ENCODE measurements at places on chromosomes 5 and 9.

DNA sequence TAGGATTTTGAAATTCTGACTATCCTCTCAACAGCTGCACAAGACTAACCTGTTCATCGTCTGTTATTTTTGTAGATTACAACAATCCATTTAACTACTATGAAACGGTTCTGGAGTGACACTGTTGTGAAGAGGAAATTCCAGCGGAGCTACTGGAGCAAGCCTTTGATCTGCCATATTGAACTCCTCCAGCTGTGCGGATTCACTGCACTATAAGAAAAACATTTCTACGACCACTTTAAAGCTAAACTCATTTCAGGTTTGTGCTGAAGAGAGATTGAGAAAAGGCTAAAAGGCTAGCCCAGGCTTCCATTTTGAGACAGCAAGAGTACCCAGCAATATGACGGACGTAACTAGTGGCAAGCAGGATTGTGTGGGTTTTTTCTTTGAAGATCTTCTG is 104.9 kb upstream of the ANKH start:
- no peak for DNase-seq

- no peak for DNase-seq
Observed at GRCh38 chr5:98308231-98308630, 465.2 kb upstream of the RGMB start.

DNA sequence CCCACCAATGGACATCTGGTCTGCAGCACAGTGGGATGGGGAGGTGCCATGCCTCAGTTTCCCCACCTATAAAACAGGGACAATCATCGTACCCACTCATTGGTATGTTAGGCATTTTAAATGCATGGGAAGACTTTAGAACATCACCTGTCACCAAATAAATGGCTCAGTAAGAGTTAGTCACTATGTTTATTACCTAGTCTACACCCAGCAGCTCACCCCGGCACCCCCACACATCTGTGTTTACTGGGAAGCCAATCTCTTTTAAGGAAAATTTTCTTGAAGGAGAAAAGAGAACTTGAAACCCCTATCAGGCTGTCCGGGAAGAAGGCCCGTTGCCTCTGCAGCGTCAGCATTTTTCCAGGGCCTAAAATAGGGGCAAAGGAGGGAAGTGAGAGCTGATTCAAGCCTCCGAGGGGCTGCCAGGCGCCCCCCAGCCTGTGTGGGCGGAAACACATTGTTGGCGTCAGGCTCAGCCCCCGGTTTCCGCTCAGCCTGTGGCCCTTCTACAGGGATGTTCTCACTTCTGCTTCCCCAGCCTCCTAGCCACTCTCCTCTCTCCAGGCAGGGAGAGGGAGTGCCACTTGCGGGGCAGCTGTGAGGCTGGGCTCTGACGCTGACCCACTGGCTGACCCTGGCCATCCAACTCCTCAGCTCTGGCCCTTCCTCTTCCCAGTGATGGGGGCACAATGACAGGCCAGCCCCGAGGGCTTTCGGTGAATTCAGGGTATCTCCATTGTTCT is 4.6 kb downstream of the CSF1R start:
- no peak for DNase-seq

GRCh38 chr9:137227054-137227852 is at the start of gene RNF224:
RNF224 (plus strand) TSS chr9:137227502; CDS start chr9:137228336, 834 bp downstream.
- peak; percentile 84 for DNase-seq

- no peak for DNase-seq
Observed at GRCh38 chr9:73219985-73220626, 68.4 kb downstream of the ANXA1 start.

- peak; percentile 52 for DNase-seq
Observed at GRCh38 chr9:113634596-113635515, 171.3 kb downstream of the RGS3 start.
